ENCODE measurements at places on chromosomes 5 and 9. TPM values are rescaled to one million over a fixed set of nuclear protein-coding genes. Genes with fewer than 3 reads are reported as not detected.

PCAT7 gene
- not detected for total RNA-seq

LARP1 gene
- total RNA-seq = 61.9 TPM

FGF10 gene
- total RNA-seq = not detected

IER5L gene
- total RNA-seq = not detected

MED22 gene
- 28.2 TPM for total RNA-seq

ADGRD2 gene
- total RNA-seq = 0.23 TPM

SCAI gene
- 4.9 TPM for total RNA-seq

LCN10 gene
- total RNA-seq = not detected

CCDC152 gene
- total RNA-seq = 7.2 TPM
